Activated CD4-positive, alpha-beta T cell treated with anti-CD3 and anti-CD28 coated beads for 48 hours (primary cell): ENCODE measurements at places on chromosomes 13 and 19.

- no peak for DNase-seq
These were observed 17.9 kb upstream of the CSNK1A1L start for GRCh38 chr13:37123337-37123736.

DNA sequence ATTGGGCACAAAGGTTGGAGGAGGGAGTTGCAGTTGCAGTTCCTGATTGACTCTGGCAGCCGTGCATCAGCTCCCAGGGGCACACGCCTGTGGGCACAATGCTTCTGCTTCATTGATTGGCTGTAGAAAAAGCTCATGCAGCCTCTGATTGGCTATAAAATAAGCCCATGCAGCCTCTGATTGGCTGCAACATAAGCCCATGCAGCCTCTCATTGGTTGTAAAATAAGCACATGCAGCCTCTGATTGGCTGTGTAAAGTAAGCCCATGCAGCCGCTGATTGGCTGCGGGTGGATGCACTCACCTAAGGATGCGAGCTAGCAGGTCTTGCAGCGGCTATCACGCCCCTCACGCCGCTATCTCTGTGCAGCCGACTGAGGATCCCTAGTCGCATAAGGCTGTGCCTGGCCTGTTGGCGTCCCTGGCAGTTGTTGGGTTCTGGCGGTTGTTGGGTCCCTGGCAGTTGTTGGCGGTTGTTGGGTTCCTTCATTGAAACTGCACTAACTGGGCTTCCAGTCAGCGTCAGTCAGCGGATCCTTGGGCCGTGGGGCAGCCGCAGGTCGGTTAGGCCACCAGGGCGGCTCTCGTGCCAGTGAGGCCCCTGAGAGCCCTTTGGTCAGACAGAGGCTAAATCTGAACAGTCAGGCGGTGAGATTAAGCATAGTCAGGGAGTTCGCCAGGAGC lies at the start of gene SIGLECL1:
SIGLECL1 (plus strand) TSS at position 295 of the 682 bp plus-strand sequence. CDS start 12,993 bp downstream, outside the sequence.
- DNase-seq, result no peak

DNA sequence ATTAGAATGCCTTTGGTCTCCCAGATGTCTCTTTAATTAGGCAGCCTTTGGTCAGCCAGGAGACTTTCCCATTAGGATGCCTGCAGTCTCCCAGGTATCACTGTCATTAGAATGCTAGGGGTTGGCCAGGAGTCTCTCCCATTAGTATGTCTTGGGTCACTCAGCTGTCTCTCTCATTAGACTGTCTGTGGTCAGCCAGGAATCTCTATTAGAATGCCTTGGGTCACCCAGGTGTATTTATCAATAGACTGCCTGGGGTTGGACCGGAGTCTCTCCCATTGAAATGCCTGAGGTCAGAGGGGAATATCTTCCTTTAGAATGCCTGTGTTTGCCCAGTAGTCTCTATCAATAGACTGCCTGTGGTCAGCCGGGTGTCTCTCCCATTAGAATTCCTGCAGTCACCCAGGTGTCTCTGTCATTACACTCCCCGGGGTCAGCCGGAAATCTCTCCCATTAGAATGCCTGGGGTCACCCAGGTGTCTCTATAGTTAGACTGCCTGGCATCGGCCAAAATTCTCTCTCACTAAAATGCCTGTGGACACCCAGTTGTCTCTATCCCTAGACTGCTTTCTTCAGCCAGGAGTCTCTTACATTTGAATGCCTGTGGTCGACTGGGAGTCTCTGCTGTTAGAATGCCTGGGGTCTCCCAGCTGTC lies 1460.3 kb downstream of the UQCRFS1 start:
- DNase-seq, result no peak

DNA sequence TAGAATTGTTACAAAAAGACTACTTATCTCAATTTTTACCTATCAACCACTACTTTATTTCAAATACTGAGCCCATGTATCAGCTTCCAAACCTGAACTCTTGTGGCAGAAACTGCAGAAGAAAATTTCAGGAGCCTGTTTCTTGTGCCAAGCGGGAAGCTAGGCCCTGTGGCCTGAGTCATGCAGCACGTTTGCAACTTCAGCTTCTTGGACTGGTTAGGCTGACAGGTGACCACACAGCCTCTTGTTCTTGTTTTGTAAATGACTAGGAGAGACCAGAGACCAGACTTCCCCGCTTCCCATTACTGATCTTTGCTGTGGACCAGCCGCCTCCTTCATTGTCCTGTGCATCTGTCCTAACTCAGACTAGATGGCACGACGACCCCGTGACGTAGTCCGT lies 3.4 kb upstream of the LAMP1 start:
- DNase-seq, result no peak

GRCh38 chr19:13929956-13930355 lies 8.3 kb downstream of the PODNL1 start:
- no peak for DNase-seq

DNA sequence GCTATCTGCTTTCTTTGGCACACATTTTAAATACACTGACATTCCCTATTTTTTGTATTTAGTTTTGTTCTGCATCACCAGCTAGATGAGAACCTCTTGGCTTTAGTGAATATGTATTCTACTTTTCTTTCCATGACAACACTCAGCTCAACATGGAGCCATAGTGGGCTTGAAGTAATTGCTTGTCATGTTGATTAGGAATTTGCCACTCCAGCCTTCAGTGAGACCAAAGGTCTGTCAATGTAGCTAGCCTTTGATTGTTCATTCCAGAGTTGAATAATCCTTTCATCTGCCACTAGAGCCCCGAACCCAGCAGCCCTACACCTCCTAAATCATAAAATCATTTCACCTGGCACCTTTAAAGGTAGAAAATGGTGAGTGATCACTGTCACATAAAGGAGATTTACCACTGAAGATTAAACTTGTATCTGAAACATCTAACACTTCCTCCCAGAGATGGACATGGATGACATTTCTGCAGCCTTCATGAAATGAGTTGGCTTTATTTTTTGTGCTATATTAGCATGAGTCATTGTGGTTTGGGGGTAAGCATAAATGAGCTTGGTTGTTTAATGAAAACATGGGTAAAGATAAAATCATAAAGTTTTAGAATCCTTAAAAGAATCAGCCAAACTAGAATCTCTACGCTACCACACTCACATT lies 29.2 kb upstream of the GARRE1 start:
- DNase-seq, result no peak

DNA sequence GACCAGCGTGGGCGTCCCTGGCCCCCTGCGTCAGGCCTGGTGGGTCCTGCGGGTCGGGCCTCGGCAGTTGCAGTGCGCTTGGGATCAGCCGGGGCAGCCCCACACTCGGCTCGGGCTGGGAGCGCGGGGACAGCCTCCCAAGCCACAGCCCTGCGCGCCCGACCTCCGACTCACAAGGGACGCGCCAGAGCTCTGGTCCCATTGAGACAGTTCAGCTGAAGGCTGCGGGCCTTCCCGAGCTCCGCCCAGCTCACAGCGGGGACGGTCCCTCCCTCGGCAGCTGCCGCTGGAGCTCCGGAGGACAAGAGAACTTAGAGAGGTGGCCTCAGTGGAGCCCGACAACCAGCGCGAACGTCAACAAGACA lies 45.7 kb upstream of the ZNF730 start:
- DNase-seq, result peak; percentile 15
